ENCODE measurements at places on chromosomes 7 and 10. TPM values are rescaled to one million over a fixed set of nuclear protein-coding genes. Genes with fewer than 3 reads are reported as not detected.

Gene MSMB
- not detected for total RNA-seq

Gene RFC2
- 11.2 TPM for total RNA-seq

Gene TMEM130
- total RNA-seq: 1.3 TPM

Gene TUBAL3
- not detected for total RNA-seq

Gene CALN1
- not detected for total RNA-seq
